ENCODE measurements at places on chromosomes 2 and 18.
A peak's percentile ranks its signal among the peaks of the same experiment; 100 is the strongest.

- no peak for DNase-seq
These were observed 47.9 kb downstream of the HADHB start for GRCh38 chr2:26292646-26293045.

- no peak for DNase-seq
These were observed 70.2 kb downstream of the TMEFF2 start for GRCh38 chr2:192124571-192124970.

DNA sequence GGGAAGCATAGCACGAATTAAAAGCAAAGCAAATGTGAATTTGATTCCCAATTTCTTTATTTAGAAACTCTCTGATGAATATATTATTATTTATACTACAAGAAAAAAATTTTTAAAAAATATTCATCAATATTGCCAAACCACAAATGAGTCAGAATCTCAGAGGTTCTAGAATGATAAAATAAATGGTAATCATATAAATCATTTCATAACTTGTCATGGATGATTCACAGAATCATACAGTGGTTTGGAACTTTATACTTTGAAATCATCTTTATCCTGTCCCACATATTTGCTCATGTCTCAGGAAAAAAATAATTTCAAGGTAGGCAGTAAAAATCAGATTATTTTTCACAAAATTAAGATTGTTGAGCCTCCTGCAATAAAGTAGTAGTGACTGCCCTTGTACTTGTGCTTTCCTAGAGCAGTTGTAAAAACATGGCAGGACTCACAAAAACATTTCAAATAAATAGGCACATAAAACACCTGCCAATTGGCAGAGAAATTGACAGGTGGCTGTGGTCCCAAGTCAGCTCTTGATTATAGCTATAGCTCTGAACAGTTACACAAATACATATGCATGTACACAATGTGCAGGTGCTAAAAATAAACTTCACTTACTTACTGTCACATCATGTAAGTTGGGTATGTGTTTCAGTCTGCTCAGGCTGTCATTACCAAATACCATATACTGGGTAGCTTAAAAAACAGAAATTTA lies 273.9 kb upstream of the SESTD1 start:
- no peak for DNase-seq

- no peak for DNase-seq
These were observed 278.6 kb downstream of the DSC3 start for GRCh38 chr18:30763902-30764350.

GRCh38 chr2:64260817-64261216 lies 116.6 kb upstream of the PELI1 start:
- peak; percentile 27 for DNase-seq

DNA sequence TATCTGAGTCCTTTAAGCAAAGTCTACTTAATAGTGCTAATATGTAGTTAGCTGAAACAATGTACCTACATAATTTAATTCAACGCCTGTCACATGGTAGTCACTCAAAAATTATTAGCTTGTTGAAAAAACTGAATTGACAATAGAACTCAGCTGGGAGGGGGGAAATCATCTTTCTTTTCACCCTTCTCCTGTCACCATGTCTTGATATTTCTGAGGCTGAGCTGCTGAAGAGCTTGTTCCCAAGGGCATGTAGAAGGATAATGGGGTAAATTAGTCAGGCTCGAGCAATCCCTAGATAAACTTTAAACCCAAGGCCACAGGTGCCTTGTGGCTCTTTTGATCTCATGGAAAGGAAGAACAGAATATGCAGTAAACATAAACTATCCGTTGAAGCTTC lies 339.6 kb upstream of the LRATD1 start:
- no peak for DNase-seq

DNA sequence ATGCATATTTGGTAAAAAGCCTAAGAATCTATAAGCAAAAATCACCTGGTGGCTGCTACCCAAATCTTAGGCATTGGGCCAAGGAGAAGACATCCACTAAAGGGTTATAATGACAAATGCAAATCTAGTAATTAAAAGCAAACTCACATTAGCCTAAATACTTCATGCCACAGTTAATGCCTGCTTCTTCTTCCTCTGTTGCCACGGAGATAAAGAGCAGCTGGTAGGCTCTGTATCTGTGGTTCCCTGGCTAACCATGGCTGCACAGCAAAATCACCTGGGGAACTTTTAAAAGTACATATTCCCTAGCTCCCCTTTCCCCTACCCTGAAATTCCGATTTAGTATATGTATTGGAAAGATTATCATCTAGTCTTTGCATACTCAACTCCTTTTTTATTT lies 114.3 kb downstream of the LNPK start:
- DNase-seq: no peak

GRCh38 chr18:54713386-54713785 lies 114.9 kb upstream of the RAB27B start:
- no peak for DNase-seq

- no peak for DNase-seq
These were observed 3.2 kb downstream of the CERS6 start for GRCh38 chr2:168459256-168459655.

- DNase-seq: peak; percentile 81
These were observed 125.3 kb downstream of the TMEM131 start for GRCh38 chr2:97870396-97870843.

DNA sequence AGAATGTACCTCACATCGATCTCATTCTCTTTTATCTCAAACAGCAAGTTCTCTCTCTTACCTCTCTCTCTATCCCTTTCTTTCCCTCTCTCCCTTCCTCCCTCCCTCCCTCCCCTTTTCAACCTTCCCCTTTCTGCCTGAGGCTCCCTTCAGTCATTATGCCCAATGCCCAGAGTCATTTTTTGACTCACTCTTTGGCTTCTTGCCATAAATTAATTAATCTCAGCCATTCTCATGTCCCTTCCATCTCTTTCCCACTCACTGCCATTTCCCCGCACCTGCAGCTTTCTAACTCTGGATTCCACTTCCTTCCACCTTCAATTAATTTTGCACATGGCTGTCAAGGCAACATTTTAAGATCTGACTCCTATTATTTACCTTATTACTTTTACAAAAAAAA lies 60.1 kb downstream of the EVA1A start:
- no peak for DNase-seq

DNA sequence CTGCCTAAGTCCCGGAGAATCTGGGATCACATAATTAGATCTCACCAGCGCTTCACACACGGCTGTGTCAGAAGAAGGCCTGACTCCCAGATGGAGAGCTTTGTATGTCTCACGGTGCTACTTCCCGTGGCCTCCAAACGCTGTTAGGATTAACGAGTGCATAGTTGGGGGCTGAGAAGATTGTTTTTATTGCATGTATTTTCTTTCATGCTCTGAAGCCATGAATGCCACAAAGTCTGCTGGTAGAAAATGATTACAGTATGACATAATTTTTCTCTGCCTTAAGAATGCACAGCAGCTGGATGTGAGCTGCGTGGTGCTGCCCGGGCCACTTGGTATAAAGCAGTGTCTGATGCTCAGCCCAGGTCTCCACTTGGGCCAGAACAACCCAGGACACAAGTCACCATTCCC lies 166.5 kb downstream of the SEPTIN10 start:
- no peak for DNase-seq

DNA sequence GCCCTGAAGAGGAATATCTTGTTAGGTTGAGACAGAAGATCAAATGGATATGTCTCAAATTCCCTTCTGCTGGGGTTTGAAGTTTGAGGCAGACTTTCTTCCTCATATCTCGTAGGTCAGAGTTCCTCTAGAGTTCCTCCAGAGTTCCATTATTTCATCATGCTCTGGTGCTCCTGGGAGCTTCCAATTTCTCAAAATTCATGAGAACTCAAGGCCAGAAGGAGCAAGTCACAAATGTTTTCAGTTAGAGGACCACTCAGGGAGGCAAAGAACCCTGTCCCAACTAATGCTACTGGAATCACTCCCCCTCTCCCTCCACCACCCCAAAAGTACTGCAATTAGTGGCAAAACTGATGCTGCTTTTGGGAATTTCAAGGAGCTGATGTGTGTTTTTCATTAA lies 115.7 kb upstream of the RBMS1 start:
- no peak for DNase-seq

DNA sequence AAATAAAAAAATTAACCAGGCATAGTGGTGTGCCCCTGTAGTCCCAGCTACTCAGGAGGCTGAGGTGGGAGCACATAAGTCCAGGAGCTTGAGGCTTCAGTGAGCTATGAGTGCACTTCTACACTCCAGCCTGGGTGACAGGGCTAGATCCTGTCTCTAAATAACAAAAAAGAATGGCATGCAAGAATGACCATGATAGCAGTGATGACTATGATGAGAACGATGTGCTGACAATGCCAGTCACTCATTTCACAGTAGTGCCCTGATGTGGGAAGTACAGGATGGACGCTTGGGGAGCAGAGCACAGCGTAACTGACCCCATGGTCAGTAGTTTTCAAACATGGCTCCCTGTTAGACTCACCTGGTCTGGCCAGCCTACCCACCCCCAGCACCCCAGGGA lies 139.1 kb downstream of the VAPA start:
- no peak for DNase-seq

- no peak for DNase-seq
These were observed 97.5 kb downstream of the MAP4K4 start for GRCh38 chr2:101795033-101795432.

- no peak for DNase-seq
These were observed 120.9 kb upstream of the CDH19 start for GRCh38 chr18:66724664-66725356.
